WTC11 (cell line): ENCODE measurements at places on chromosomes 5 and 9.

DNA sequence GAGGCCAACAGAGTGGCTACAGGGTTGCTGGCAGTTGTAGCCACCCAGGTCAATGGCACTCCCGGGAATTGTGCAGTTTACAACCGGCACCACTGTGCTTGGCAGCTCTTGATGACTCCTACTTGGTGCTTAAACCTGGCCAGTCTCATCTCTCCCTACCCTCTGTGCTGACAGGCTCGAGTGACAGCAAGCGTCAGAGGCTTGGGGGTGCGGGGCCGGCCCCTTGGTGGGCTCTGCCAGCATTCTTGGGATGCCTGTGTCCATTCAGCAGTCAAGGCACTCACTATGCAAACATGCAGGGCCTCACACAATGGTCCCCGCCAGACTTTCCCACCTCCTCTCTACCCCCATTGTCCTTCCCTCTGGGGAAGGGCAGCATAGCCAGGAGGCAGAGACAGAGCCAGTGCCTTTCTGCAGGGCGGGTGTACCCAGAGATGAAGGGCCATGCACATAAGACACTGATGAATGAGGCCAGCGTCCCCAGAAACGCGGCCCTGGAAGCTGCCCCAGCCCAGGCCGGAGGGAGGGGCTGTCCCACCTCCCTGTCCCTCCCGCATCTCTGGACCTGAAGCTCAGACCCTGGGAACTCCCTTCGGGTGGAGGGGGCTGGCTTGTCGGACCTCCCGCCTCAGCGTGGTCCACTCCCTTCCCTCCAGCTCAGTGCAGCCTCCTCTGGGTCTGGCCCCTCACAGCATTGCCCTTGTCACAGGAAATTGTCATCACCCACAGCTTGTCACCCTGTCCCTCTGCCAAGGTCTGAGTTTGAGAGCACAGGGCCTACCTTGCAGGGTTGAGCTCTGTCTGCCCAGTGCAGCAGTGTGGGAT lies 26.4 kb upstream of the NOTCH1 start:
- DNase-seq, result peak; percentile 93

DNA sequence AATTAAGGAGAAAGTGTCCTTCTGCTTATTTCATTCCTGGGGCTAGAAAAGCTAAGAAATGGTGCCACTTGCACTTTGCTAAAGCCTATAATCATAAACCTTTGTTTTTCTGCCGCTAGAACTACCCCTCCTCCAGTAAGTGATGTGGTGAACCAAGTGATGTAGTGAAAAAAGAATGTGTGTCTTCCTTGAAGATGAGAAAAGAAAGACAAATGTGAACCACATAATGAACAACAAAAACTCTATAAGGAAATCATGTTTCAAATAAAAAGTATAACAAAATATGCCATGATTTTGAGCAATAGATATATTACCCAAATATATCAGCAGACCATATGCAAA lies 179.0 kb upstream of the SGCD start:
- no peak for DNase-seq

GRCh38 chr5:169153405-169153804 lies 147.5 kb downstream of the SLIT3 start:
- DNase-seq, result no peak

DNA sequence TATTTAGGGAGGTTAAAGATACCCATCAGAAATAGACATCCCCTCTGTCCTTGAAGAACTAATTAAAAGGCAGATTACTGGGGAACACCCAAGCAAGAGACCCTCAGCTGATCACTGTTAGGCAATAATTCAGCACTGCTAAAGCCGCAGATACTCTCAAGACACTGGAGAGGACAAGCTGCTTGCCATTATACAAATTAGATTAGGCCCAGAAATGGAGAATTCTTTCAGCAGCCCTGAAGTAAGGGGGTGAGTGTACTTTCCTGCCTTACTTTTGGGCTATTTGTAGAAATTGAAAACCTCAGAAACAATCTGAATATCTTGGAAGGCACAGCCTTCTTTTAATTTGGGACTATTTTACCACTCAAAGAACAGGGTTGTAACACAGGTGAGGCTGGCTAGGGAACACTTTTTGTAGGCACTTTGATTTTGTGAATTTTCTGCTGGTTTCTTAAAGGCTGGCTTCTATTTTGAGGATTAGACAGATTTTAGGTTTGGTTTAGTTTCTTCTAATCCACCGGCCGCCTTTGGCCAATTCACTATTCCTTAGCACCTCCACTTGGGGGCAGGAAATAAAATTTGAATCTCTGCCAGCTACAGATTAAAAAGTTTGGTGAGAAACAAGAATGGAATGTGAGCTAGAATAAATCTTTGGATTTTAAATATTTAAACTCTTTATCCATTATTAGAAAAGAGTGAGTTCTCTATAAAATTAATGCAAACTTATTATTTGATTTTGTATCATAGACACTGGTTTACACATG lies 106.0 kb downstream of the SMARCA2 start:
- DNase-seq, result no peak

DNA sequence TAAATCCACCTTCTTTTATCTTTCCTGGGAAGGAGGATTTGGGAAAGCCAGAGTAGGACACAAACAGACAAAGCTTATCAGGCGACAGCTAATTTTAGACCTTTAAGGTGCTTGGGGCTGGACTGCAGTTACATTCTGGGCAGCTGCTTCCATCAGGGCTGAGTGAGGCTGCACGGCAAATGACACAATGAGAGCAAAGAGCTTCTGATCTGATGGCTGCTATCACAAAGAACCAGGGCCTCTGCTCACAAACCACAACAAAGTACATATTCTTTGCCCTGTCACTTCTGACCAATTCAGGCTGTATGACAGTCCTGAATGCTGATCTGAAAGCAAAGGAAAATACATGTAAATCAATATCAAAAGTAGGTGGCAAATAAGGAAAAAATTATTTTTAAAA lies 93.1 kb downstream of the MRPS27 start:
- no peak for DNase-seq

DNA sequence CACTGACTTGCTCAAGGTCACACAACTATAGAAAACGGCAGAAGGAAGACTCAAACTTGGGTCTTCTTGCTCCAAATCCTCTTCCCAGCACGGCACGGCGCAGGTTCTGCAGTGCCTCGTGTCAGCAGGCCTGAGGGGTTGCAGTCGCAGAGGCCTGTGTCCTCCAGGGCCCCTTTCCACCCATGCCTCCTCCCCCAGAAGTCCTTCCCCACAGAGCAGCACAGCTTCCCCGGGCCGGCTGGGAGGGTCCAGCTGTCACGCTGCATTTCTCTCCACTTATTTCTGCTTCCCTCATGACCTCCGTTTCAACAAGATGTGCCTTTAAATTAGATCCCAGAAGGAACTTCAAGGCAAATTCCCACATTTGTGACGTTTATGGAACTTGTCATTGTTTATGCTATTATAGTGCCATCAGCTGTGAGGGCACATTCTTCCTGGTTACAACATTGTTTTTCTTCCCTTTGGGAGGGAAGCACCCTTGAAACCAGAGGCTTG lies 148.4 kb downstream of the C5orf15 start:
- DNase-seq, result no peak

GRCh38 chr5:113660706-113661250 lies 147.3 kb downstream of the YTHDC2 start:
- no peak for DNase-seq

DNA sequence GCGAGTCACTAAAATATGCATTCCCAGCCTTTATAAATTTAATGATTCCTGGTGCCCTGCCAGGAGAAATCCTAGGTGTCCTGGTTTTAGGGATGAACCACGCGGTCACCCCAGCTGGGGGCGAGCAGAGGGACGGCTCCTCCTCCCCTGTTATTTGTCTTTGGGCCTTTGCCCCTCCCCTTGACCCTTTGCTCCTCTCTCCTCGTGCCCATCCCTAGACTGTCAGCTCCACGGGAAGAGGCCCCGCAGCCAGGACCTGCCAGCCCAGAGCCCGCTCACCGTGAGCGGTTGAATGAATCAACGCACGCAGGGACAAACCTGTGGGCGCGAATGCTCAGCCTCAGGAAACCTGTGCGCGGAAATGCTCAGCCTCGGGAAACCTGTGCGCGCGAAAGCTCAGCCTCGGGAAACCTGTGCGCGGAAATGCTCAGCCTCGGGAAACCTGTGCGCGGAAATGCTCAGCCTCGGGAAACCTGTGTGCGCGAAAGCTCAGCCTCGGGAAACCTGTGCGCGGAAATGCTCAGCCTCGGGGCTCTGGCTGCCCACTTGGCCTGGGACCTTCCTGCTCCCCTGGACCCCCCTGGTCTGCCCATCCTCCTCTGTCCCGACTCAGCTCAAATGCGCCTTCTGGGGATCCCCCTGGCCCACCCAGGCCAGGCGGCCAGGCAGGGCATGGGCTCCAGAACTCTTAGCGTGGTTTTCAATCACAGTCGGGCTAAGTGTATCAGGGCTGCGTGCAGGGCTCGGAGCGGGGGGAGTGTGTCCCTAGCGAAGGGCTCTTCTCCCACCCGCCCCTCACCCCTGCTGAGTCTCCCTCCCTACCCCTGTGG lies 140.5 kb upstream of the COL5A1 start:
- DNase-seq, result no peak

DNA sequence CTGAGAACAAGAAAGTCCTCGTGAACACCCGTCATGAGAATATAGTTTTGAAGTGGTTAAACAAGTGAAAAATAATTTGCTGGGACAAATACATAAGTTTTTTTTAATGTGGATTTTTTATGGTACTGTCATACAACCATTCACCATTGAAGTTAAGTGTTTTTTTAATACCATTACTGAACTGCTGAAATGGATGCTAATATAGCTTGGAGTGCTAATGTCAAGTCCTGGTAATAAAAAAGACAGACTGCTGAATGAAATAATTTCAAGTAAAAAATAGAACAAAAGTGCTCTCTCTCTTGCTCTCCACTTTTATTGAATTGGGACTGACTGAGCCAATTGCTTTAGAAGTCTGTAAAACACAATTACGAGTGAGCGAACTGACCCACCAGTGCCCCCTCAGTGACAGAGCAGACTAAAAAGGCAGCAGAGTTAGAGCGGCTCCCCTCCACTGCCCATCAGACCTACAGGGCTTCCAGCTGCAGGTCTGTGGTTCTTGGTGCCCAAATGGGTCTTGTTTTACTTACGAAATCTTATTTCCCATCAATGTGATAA lies 442.5 kb downstream of the BNC2 start:
- DNase-seq, result no peak

DNA sequence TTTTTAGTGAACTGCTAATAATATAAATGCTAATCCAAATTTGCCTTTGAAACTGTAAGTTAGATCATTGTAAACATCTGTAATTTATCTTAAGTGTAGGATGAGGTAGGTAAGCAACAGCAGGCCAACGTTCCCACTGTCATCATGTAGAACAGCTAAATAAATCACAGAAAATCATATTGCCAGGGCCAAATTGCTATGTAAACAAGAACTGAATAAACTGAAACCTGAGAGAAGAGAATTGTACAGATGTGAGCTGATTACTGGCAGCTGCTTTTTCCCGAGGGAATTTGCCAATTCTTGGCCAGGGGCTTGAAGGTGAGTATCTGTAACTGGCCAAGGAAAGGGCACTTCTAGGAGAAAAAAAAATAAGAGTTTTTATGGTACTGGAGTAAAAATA lies 97.6 kb downstream of the CDH10 start:
- DNase-seq, result no peak

DNA sequence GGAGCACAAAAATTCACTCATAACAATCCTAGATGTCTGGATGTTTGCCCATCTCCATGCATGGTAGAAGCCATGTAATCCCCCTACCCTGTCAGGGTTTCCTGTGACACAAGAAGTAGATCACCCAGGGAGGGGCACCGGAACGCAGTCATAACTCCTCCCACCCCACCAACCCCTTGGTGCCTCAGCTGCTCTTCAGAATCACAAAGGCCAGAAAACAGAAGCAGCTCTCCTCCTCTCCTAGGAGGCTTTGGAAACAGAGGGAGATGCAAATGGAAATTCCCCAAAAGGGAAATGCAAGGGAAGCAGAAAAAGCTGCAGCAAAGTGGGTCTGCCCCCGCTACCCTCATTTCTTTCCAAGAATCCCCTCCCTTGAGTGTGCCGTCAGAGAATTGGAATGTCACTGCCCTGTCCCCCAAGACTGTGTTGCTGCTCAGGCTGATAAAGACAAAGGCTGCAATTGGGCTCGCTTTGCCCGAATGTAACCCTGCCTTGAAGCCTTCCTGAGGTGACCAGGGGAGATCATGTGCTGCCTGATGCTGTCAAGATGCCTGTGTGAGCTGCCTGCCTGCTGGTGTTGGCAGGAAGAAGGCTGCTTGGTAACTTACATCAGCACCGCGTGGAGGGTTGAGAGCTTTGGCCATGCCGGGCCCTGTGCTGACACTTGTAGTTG lies 65.5 kb upstream of the ABCA1 start:
- peak; percentile 76 for DNase-seq

DNA sequence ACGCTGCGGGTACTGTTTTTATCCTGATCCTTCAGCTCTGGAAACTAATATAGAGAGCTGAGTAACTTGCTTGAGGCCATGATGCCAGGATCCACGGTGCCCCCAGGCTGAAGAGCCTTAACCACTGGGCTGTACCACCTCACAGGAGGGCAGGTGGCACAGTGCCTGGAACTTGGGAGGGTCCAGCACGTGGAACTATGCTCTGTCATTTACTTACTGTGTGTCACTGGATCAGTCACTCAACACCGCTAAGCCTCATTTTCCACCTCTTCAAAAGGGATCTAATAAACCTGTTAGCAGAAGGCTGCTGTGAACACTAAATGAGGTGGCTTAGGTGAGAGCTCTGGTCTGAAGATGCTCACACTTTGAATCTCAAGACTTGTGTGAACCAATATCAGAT lies 29.6 kb downstream of the KCNIP1 start:
- DNase-seq, result no peak

DNA sequence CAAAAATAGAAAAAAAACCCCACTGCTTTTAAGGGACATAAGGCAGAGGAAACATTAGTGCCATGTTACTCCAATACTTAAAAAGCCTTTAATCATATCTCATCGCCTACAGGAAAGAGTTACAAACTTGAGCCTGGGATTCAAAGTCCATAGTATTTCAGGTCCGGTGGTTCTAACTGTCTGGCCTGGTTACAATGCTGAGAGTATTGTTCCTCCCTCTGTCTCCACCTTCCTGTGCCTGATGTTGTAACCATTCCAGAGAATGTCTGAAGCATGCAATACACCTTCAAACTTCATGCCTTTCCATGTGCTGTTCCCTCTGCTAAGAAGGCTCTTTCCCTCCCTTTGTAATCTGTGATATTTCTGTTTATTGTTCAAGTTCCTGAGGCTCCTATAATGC lies 41.6 kb upstream of the SLC36A2 start:
- DNase-seq, result no peak

GRCh38 chr9:114164191-114164794 lies 9.0 kb downstream of the COL27A1 start:
- no peak for DNase-seq
